Immature natural killer cell (primary cell): ENCODE measurements at places on chromosomes 1 and 21. TPM values are rescaled to one million over a fixed set of nuclear protein-coding genes. Genes with fewer than 3 reads are reported as not detected.

Gene SH2D2A
- polyA plus RNA-seq: 84.1 TPM

Gene NDUFV3
- polyA plus RNA-seq: 7.1 TPM

Gene NUP210L
- 0.13 TPM for polyA plus RNA-seq

Gene SLAMF6
- 105 TPM for polyA plus RNA-seq

Gene MFSD2A
- polyA plus RNA-seq: 0.38 TPM

Gene OR2L2
- not detected for polyA plus RNA-seq

Gene UBL4B
- polyA plus RNA-seq: not detected

Gene TFF2
- polyA plus RNA-seq: not detected
